HTR-8/SVneo (cell line): ENCODE measurements at places on chromosomes 5 and 9.

DNA sequence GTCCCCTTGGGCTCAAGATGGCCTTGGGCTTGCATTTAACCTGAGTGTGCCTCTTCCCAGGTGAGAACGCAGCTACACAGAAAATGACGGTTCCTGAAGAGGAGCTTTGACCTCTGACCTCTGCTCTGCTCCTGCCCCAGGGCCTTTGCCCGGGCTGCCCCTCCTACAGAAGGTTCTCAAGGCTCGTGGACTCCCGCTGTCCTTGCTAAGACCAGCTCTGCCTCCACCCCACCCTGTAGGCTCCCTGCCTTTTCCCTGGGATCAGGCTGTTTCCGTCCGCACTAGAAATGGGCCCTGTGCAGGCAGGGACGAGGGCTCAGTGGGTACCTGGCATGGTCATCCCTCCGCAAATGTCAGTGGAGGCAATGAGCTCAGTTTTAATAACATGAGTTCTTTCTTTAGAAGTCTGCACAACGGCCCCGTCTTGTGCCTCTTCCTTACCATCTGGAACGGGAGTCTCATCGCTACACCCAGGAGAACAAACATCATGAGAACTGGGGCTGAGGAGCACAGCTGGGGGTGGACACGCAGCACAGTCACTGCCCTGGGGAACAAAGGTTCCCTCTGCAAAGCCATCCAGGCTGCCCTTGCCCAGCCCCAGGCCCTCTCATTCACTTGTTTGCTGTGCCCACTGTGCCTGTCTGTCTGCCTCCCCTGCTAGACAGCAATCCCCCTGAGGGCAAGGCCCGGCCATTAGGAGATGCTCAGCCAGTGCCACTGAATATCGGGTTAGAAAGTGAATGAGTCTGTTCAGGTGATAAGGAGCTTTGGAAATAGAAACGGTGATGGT is 26.7 kb upstream of the LPCAT1 start:
- no peak for DNase-seq

- no peak for DNase-seq
Measured at GRCh38 chr9:15272377-15272928, 34.6 kb downstream of the TTC39B start.

DNA sequence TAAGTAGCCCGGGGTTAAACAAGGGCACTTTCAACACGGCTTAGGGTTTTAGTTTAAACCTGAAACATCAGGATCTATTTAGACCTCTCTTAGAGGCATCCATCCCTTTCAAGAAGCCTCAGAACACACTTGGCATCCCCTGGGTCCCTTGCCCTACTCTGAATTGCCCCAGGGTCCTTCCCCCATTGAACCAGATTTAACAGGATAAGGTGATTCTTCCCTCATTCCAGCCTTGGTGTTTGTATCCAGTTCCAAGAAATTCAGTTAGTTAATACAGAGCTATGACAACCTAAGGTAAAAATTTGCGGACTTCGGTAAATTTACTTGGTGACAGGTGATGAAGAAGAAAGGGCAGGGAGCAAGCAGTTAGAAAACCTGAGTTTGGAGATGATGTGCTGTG is 35.8 kb upstream of the GLIS3 start:
- no peak for DNase-seq

DNA sequence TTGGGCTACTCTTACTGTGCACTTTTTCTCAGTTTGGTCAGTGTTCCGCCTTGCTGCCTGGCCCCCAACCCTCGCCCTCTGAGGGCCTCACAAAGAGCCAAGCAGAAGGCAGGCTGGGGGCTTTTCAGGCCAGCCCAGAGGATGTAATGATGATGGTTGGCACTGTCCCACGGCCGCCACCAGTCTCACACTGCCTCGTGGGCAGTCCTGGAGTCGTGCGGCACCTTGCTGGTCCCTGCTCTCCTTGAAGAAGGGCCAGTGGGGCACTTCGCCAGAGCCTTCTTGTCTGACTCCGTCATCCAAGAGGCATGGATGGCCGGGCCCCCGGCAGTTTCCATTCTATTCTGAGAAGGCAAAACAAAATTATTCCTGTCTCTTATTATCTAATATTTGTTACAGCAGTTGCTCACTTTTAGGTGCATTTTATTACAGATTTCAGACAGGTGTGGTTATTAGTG is 21.0 kb downstream of the TENT4A start:
- DNase-seq = no peak

- no peak for DNase-seq
Measured at GRCh38 chr9:6902423-6902822, 144.7 kb downstream of the KDM4C start.

DNA sequence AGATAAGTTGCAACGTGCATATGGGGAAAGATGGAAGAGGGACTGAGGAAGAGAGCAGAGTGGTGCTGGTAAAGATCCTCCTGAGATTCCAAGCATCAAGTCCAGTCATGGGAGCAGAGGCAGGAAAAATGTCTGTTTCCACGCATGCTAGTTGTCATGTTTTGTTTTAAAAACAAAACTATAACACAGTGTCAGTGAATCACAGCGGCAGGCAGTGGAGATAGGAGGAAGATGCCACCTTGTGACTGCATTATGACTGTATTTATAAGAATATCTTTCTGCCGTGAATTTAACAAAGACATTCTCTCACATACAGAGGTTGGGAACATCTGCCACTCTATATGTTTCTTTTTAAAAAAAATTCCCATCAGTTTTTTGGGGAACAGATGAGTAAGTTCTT is 3.7 kb upstream of the SVEP1 start:
- peak; percentile 21 for DNase-seq

GRCh38 chr5:177494346-177495195 is 2.8 kb downstream of the PDLIM7 start:
- peak; percentile 77 for DNase-seq

DNA sequence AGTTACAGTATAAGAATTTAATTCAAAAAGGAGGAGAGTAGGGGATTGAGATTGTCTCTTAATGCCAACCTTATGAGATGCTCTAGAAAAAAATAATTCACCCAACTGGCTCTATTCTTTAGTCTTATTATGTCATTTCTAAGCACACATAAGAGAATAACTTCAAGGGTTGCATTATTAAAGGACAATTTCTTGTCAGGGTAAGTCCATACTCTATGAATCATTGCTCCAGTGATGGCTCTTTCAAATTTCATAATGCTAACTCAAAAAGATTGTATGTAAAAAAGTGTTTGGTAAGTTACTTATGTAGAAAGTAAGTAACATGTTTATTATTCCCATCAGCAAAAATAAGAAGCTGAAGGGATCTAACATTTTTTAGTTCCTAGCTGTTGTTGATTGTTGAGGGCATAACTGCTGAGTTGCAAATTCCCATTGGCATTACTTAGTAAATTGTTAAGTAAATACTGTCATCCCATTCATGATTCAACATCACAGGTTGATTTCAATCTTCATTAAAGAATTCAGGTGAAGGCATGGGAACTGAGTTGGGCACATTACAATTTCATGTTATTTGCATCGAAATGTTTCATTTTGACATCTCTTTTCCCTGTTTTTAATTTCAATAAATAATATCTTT is 28.6 kb downstream of the ALDH1A1 start:
- DNase-seq = no peak

GRCh38 chr5:137660349-137660817 is 75.5 kb downstream of the KLHL3 start:
- DNase-seq = peak; percentile 61

DNA sequence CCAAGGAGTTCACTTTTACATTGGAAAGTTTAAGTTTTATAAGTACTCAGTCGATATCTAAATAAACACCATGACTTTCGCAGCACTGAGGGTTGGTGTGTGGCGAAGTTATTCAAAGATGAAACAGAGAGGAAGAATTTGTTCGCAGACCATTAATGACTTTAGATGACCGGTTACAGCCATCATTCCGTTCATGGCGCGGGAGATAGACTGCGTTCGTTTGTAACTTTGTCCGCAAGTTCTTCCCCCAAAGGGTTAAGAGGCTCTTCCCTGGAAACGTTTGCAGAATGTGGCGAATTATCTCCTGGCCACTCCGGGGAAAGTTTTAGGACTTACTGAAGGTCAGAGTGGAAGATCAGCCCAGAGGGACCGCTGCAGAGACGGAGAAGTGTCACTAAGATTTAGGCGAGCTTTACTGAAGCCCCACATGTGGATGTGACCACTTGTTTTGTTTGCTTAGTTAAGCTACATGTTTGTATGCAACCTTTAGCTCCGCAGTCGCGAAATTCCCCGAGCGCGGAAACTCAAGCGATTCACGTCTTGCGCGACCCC is 2.2 kb upstream of the FOXD1 start:
- DNase-seq = no peak

DNA sequence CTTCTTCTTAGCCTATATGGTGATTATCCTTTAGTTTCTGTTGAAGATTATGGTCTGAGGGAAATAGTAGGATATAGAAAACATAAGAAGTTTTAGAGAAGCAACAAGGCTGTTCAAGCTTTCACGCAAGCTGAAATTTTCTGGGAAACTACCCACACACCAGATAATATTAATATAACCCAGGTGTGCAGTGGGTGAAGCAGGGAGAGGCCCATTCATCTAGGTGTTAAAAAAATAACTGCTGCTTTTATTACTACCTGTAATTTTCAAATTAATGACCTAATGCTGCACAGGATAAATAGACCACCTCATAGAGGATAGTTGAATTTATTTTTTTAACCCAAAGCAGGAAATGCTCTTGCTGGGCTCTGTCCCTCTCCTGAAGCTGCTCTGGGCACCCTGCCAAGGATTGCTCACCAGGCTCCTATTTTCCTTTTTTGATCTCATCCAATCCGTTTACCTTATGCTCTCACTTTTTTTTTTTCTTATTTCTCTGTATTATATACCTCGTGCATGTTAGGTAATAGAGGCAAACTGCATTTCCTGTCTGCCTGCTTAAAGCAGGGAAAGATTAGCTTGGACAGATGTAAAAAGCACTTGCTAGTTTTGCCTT is 124.3 kb upstream of the SLC12A2 start:
- DNase-seq = peak; percentile 34

- DNase-seq = no peak
Measured at GRCh38 chr9:90830977-90831376, 29.4 kb downstream of the SYK start.

DNA sequence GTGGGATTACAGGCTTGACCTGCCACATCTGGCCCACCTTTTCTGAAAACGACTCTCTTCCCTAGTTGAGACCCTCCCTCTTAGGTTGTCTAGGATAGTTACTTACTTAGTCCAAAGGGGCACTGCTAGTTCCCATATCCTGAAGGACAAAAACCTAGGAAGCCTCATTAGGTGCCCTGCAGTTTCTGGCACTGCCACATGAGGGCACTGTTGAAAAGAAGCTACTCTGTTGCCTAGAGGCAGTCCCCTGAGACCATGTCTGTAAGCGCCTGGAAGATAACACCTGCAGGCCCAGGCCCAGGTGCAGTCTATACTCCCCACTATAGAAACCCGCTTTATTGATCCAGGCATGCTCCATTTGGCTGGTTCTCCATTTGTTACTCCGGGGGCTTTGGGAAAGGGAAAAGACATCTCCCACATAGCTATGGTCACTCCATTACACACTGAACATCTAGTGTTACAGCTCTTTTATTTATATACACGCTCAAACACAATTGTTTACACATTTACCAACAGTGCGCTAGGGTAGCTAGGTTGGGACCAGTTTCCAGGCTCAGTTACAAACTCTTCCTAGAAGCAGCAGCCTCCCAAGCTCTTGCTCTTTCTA is 73.4 kb upstream of the PPARGC1B start:
- DNase-seq = no peak

DNA sequence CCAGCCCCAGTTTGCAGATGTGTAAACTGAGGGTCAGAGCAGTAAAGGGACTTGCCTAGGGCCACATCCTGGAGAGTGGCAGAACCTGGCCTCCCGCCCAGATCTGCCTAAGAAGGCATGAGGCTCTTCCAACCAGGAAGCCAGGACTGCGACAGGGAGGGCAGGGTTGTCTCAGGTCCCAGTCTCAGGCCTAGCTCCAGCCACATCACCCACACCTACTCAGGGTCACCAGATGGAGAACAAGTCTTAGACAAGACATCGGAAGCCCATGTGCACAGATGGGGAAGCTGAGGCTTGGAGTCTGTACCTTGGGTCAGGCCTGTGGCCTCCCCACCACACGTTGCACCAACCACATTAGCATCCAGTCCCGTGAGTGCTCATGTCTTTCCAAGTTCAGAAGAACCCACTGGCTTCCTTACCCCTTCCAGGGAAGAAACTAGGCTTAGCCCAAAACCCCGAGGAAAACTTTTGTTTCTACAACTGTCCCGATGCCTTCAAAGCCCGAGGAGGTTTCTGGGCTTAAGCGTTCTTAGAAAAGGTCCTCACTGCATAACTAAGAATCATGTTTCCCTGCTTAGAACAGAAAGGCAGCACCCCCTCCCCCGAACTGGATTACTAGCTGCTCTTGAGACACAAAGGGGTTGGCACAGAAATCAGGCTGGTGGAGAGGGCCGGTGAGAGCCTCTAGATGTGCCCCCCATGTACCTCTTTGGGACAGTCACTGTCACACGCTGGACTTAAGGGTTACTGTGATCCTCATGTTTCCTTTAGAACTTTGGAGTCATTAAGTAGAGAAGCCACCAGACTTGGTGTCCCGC is 2.2 kb downstream of the FAM78A start:
- no peak for DNase-seq

- peak; percentile 39 for DNase-seq
Measured at GRCh38 chr9:88011005-88011766, 36.9 kb upstream of the CDK20 start.

- peak; percentile 48 for DNase-seq
Measured at GRCh38 chr9:93116072-93116961, 17.7 kb downstream of the NINJ1 start.

GRCh38 chr9:88218726-88219125 is 80.5 kb upstream of the SPATA31C2 start:
- peak; percentile 10 for DNase-seq

DNA sequence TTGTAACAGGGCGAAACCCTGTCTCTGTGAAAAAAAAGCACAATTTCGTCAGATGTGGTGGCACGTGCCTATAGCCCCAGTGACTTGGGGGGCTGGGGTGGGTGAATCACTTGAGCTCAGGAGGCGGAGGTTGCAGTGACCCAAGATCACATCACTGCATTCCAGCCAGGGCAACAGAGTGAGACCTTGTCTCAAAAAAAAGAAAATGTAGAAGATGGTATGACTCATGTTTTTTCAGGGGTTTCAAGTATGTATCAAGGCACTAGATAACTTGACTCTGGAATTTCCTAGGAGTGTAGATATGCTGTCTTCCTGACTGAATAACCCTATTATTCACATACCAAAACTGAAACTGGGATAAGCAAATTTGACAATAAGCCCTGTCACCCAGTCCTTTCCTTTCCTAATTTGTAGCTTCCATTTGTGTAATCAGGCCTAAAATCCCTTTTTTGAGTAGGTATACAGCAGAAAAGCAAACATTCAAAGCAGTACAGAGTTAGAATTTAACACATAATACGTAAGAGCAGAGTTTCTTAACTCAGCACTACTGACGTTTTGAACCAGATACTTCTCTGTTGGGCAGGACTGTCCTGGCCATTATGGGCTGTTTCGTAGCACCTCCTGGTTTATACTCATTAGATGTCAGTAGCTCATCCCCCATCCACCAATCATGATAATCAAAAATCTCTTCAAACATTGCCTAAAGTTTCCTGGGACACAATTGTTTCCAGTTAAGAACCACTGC is 17.3 kb upstream of the ANKRD18B start:
- peak; percentile 38 for DNase-seq
